Activated CD8-positive, alpha-beta memory T cell treated with anti-CD3 and anti-CD28 coated beads for 4 hours (primary cell): ENCODE measurements at places on chromosomes 5 and 9.
A peak's percentile ranks its signal among the peaks of the same experiment; 100 is the strongest.

GRCh38 chr9:84304166-84304565, 36.4 kb downstream of the SLC28A3 start:
- no peak for DNase-seq

GRCh38 chr5:157290981-157291711, 25.2 kb downstream of the CYFIP2 start:
- no peak for DNase-seq

DNA sequence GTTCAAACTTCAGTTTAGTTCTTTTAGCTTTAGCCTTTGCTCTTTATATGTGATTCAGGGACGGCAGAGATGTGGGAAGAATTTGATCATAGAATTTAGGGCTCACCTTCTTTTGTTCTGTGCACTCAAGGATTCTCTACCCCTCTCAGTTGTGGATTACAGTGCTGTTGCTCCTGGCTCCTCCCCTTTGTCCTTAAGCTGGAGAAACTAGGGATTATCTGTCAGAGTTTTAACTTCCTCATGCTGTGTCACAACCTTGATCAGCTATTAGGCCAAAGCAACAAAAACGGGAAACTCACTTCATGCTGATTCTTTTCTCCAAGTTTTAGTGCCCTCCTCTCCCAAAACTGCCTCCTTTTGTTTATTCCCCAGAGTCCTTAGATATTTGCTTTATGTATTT, 13.0 kb upstream of the PCDHAC2 start:
- DNase-seq, result no peak

DNA sequence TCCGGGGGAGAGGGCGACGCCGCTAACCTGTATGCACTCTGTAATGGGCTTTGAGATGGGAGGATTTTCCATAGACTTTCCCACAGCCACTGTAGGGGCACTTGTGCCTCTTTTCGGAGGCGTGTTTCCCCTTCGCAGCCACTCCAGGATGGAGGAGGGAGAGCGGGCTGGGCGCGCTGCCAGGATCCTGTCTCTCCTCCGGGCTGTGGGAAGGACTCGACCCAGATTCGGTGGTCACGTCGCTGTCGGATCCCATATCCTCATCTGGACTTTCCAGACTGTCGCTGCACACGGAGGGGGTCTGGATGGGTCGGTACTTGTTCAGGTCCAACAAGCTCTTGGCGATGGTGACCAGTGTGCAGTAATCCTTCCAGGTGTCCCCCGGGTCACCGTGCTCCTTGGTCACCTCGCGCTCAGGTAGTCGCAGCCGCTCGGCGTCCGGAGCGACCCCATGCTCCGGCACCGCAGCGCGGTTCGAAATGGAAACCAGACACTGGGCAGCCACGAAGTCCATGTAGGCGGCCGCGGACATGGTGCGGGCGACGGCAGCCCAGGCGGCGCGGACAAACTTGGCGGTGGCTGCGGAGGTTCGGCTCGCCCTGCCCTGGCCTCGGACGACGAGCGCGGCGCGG, 1.5 kb downstream of the KLF9 start:
- peak; percentile 12 for DNase-seq

DNA sequence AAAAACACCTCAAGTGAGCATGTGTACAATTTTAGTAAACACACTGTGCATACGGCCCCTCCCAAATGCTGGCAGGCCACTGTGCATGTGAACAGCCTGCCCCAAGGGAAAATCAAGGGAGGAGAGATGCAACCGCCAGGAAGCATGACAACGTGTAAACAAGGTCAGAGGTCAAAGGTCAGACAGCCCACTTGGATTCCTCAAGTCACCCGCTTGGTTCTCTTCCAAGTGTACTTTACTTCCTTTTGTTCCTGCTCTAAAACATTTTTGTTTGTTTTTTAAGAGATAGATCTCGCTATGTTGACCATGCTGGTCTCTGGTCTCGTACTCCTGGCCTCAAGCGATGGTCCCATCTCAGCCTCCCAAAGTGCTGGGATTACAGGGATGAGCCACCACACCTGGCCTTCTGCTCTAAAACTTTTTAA, 126.7 kb upstream of the SHB start:
- no peak for DNase-seq
